ENCODE measurements at places on chromosomes 1 and 21. TPM values are rescaled to one million over a fixed set of nuclear protein-coding genes. Genes with fewer than 3 reads are reported as not detected.

Gene REN
- 4.3 TPM for total RNA-seq

Gene BARHL2
- not detected for total RNA-seq

Gene RGS4
- 78.0 TPM for total RNA-seq

Gene STUM
- under 0.01 TPM for total RNA-seq

Gene CFHR3
- not detected for total RNA-seq

Gene FAM76A
- total RNA-seq: 20.0 TPM

Gene OR10Z1
- total RNA-seq: not detected

Gene EPHB2
- 9.7 TPM for total RNA-seq

Gene CD1B
- not detected for total RNA-seq

Gene CACNA1S
- not detected for total RNA-seq

Gene NUDC
- total RNA-seq: 21.9 TPM

Gene TSSK3
- total RNA-seq: 0.86 TPM

Gene VAMP4
- total RNA-seq: 7.7 TPM

Gene EDN2
- not detected for total RNA-seq

Gene RIPPLY3
- total RNA-seq: under 0.01 TPM

Gene OR10J1
- total RNA-seq: not detected

Gene EFNA3
- 0.43 TPM for total RNA-seq

Gene NPL
- 3.5 TPM for total RNA-seq

Gene CTH
- total RNA-seq: 4.7 TPM

Gene LCE2B
- not detected for total RNA-seq

Gene TAL1
- total RNA-seq: not detected

Gene TCHH
- total RNA-seq: under 0.01 TPM

Gene NHLH1
- not detected for total RNA-seq

Gene XCL1
- total RNA-seq: 0.32 TPM

Gene BTBD8
- total RNA-seq: 2.3 TPM

Gene KRTAP19-1
- total RNA-seq: not detected

Gene VCAM1
- 54.8 TPM for total RNA-seq

Gene CRNN
- not detected for total RNA-seq
